Stimulated activated CD8-positive, alpha-beta memory T cell treated with anti-CD3 and anti-CD28 coated beads, Interleukin-15, amount 100 ng/mL, for 4 hours (primary cell): ENCODE measurements at places on chromosomes 1 and 21.

DNA sequence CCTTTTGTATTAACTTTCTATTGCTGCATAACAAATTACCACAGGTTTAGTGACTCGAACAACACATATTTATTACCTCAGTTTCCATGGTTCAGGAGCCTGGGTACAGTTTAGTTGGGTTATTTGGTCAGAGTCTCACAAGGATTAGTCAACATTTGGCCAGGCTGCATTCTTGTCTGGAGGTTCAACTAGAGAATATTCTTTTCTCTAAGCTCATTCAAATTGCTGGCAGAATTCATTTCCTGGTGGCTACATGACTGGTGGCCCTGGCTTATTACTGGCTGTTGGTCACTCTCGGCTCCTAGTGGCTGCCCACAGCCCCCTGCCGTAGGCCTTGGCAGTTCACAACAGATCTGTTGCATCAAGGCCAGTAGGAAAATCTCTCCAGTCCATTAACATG lies 81.1 kb upstream of the ADAR start:
- DNase-seq = no peak

GRCh38 chr21:42201615-42202161 lies 17.3 kb upstream of the ABCG1 start:
- DNase-seq = no peak

GRCh38 chr1:93607814-93608186 lies 73.8 kb downstream of the BCAR3 start:
- no peak for DNase-seq

GRCh38 chr1:25900219-25900618 lies 6.0 kb downstream of the STMN1 start:
- no peak for DNase-seq

DNA sequence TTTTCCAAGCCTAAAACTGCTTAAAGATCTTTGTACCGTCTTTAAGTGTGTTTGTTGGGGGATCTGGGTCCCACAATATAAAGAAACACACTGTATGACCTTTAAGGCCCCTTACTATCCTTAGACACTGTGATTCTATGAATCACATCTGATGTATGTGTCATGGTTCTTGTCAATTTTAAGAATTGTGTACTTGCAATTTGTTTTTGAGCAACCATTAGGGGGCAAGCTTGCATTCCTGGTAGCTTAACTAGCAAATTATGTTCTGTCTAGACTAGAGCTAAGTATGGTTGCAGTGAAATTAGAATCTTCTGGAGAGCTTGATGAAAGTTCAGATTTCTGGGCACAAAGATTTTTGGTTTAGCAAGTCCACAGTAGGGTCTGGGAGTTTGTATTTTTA lies 219.5 kb downstream of the TPR start:
- no peak for DNase-seq

- DNase-seq = no peak
These were observed 19.0 kb upstream of the VCAM1 start for GRCh38 chr1:100700586-100700985.

GRCh38 chr1:173409613-173410012 lies 67.5 kb upstream of the PRDX6 start:
- no peak for DNase-seq

DNA sequence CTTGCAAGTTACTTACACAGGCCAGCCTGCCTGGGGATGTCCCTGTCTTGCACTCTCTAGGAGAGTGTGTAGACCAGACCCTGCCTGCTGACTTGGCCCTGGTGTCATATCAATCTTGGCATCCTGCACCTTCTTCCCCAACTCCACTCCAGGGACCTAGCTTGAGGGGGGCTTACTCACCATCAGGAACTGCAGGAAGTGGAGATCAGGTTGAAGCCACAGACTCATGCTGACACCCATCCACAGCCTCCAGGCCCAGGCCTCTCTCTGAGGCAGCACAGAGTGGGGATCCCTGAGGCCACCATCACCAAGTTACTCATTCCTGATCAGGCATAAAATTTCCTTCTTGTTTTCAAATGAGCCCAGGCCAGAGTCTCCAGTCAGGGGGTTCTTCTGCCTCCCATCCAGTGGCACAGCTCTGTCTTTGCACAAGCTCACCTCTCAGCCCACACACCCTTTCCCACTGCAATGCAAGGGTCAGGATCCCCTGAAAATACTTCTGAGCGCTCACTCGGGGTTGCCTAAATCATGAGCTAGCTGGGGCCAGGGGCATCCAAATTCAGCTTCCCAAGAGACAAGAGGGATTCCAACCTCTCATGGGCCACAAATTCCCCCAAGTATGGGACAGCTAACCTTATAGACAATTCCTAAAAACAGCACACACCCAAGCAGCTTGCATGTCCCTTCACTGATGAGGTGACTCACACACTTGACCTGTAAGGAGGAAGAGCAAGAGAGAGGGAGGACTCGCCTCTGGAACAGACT lies 33.5 kb downstream of the CSMD2 start:
- no peak for DNase-seq

- no peak for DNase-seq
These were observed 258.7 kb upstream of the DMRTA2 start for GRCh38 chr1:50681931-50682330.

DNA sequence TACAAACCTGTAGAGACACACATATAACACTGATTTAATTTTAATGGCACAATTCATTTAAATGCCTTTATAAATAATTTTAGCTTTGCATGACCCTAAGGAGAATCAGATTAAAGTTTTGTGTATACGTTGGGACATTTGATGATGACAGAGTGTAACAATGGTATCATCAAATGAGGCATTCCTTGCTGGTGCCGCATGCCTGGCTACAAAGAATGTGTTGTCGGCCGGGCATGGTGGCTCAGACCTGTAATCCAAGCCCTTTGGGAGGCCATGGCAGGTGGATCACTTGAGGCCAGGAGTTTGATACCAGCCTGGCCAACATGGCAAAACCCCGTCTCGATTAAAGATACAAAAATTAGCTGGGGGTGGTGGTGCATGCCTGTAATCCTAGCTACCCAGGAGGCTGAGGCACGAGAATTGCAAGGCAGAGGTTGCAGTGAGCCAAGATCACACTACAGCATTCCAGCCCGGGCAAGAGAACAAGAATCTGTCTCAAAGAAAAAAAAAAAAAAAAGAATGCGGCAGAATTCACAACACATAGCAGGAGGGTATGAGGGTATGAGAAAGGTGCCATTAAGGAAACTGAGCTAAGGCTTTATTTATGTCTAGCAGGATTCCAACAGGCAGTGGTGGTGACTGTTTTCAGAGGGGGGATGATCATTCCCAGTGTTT lies 58.9 kb downstream of the PTPN14 start:
- DNase-seq = no peak

GRCh38 chr1:203425663-203425975 lies 50.0 kb upstream of the PRELP start:
- no peak for DNase-seq

DNA sequence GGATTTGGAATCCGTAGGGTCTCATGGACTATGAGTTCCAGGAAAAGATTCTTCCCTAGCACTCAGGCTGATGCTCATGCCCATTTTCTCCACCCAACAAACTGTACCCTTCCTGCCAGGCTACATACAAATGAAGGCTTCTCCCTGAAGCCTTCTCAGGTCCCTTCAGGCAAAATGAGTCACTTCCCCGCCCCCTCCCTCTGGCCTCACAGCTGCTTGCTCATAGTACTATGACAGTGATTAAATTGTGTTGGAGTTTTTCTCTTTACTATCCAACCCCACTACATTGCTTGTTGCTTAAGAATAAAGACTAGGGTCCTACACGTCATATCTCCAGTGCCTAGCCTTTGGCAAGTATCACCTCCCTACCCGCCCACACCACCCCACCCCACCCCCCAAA lies 207.6 kb upstream of the NFIA start:
- no peak for DNase-seq

DNA sequence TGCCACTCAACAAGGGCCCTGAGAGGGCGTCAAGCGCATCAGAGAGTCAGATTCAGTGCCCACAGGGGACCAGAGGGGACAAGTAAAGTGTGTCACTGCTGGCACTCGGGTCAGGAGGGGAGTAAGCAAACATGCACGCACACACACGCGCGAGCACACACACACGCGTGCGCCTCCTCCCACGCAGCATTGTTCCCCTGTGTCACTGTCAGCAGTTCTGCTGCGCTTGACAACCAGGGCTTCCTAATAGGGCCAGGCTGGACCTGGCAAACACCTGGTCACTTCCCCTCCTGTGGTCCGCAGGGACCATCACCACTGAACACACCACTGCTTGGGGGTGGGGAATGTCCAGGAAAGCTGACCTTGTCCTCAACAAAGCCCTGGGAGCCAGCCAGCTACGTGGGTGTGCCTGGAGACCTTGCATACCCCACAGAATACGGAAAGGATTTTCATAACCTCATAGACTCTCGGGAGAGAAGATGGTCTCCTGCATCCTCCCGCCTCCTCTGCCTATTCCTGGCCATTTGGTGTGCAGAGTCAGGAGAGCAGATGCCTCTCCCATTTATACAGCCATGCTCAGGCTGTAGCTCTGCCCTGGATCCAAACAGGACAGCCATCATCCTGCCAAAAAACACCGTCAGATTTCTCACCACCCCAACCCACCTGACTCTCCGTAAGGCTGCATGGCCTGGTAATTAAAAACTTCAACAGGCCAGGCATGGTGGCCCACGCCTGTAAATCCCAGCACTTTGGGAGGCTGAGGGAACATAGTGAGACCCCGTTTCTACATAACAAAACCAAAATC lies 73.2 kb downstream of the SSBP3 start:
- DNase-seq = no peak

DNA sequence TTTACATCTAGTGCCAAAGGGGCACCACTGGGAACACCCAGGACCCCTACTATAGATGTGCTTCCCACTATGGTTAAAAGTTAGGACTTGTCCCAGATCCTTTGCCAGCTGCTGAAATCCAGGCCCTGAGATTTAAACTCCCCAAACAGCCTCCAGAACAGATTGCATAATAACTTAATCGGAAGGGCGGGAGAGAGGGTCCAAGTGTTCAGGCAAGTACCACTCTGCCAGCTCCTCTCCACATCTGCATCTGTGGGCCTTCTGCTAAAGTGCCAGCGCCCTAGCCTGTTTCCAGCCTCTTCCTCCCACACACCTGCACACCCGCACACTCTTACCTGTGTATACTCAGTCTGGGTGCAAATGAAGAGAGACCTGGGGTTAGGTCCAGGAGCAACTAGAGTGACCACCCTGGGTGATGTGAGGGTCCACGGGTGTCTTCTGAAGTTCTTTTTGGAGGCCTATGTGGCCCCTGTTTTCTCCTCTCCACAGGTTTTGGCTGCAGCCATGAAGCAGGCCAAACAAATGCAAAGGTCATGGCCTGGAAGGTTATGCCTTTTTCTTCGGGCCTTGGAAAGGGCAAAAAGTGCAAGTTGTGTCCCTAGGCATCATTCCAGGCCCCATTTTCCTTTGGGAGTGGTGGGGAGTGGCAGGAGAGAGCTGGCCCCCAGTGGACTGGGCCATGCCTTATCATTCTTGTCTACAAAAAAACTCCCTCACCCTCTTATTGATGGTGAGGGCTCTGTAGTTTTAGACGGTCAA lies 29.3 kb downstream of the KIRREL1 start:
- DNase-seq = no peak

- no peak for DNase-seq
These were observed 51.1 kb downstream of the PHC2 start for GRCh38 chr1:33379631-33380354.

- no peak for DNase-seq
These were observed 477.1 kb upstream of the VAMP3 start for GRCh38 chr1:7293702-7294629.

GRCh38 chr1:210252621-210253051 lies 20.0 kb downstream of the SERTAD4 start:
- no peak for DNase-seq

GRCh38 chr1:59288046-59288445 lies 8.8 kb upstream of the FGGY start:
- DNase-seq = no peak

GRCh38 chr1:63675420-63675931 lies 82.3 kb downstream of the PGM1 start:
- no peak for DNase-seq
